NCI-H1417 treated with DMSO at 0.1 percent for 48 hours (cell line): ENCODE measurements at places on chromosomes 11 and 22.

DNA sequence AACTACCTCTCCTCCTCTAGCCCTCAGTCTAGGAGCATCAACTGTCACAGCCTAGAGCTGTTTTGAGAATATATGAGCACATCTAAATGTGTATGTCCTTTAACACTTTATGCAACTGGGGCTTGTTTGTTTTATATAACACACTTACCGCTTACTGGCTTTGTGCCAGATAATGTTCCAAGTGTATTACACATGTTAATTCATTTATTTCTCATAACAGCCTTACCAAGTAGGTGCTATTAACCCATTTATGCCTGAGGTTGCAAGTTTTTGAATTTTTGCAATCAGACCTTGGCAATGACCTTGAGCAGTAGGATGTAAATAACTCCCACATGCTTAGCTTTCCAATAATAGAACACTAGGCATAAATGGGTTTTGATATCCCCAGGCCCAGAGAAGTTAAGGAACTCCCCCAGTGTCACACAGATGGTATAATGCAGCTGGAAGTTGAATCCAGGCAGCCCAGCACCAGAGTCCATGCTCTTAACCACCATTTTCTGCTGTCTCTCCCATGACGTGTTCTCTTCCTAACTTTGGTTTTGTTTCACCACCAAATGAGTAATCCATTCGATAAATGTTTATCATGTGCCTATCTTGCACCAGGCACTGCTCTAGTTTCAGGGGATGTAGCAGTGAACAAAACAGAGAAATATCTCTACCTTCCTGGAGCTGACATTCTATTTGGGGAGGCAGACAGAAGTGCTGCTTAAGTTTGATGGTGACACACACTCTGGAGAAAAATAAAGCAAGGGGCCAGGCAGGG lies 23.1 kb downstream of the PRDM11 start:
- no peak for DNase-seq

GRCh38 chr11:124724979-124725718 lies 14.6 kb upstream of the NRGN start:
- DNase-seq = no peak

GRCh38 chr11:44595006-44595405 lies 29.5 kb downstream of the CD82 start:
- no peak for DNase-seq

GRCh38 chr11:61616434-61616833 lies 35.6 kb upstream of the SYT7 start:
- no peak for DNase-seq

DNA sequence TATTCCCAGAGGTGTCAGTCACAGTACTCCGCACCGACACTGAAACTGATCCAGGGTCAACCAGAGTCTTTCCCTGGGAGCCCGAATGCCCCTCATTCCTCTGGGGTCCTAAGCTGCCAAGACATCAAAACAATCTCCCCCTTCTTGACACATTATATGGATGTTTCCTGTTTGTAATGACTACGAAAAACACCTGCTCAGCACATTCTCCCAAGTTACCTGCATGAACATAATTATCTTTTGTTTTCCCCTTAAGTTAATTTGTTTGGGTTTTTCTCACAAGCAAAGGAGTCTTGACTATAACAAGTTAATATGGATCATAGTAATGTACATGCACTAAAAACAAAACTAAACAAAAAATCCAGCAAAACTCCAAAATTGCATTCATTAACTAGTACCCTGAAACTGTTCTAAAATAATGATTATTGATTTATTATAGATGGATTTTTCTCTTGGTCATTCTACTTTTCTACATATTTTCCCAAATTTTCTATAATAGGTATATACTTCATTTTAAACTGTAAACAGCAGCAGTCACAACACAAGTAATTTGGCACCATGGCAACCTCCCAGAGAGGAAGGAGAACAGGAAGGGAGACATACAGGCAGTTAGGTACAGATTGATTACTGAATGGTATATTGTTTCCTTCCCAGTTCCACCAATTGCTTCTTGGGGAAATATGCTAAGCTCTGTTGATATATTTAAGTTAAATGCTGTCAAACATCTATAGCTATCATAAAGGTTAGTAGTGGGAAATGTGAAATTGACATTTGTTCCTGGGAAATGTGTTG lies 631.5 kb downstream of the METTL15 start:
- DNase-seq = no peak

GRCh38 chr11:129248618-129249017 lies 56.5 kb upstream of the ARHGAP32 start:
- no peak for DNase-seq
